ENCODE measurements at places on chromosomes 16 and 17.

DNA sequence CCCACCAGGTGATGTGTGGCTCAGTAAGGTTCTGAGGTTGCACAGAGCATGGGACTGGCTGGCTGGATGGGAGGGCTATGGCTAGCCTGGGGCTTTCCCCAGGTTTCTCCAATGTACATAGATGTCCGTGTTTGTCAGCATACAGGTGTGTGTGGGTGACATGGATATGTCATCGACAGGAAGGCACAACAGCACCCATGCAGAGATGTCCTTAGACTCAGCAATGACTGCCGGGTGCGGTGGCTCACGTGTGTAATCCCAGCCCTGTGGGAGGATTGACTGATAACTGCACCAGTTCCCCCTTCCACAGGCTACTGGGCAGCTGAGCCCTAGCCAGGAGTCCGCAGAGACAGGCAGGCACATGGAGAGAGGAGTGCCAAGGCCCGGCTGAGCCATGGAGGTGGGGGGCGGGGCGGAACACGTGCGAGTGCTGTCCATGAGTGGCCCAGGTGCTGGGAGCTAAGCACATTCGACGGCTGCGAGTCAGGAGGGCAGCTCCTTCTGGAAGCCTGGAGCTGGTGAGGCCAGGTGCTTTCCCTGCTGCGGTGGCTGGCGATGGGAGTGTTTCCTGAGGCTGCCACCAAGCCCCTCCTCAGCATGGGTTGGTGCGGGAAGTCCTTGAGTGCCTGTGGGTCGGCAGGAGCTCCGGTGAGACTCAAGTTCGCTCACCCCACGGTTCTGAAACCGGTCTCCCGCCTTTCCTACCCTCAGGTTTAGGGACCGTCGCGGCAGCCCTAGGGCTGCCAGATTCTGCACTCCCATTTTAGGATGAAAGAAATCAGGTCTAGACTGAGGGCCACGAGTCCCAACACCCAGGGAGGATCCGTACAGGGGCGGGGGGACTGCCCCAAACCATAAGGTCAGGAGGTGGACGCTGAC is 858 bp upstream of the ASPSCR1 start:
- DNase-seq = no peak

DNA sequence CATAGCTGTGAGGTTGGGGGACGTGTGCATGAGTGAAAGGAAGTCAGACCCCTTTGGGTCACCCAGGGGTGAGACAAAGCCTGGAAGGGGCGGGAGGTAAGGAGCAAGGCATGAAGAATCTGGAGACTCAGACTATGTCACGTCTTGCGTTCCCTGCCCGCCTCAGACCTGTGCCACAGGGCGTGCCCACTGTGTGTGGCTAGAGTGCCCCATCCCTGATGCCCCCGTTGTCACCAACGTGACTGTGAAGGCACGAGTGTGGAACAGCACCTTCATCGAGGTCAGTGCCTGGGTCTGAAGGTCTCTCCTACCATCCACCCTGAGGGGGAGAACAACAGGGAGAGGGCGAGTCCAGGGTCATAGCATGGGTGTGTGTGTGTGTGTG is 15.1 kb upstream of the PDK2 start:
- no peak for DNase-seq

GRCh38 chr17:5011928-5012327 is 14.2 kb downstream of the KIF1C start:
- DNase-seq = no peak

- no peak for DNase-seq
These were observed 9.5 kb downstream of the CAVIN1 start for GRCh38 chr17:42413464-42414040.

DNA sequence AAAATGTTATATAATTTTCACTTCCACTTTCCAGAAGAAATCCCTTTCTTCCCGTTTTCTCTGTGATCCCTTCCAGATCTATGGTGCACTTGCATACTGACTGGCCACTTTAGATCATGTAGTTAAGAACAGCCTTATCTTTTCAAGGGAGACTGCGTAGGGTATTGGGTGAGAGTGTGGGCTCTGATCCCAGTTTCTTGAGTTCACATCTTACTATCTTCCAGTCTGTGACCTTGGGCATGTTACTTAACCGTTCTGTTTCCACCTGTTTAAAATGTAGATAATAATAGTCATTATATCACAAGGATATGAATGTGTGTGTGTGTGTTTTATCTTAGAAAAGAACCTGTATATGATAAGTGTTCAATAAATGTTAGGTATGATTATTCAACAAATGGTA is 83.7 kb downstream of the TANGO6 start:
- DNase-seq = no peak

DNA sequence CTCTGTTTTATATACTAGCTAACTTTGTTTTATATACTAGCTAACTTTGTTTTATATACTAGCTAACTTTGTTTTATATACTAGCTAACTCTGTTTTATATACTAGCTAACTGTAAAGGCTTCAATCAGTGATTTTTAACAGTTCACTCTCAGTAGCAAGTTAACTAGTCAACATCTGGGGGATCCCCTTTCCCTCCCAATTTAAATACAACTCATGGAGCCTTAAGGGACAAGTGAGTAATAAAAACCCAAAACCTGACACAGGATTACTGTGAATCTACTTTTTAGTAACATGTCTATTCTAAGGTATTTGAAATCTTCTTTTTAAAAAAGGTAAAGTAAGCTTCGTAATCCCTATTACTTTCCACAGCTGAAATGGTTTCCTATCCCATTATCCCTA is 32.2 kb downstream of the FAM222B start:
- no peak for DNase-seq

- DNase-seq = peak; percentile 63
These were observed 1.2 kb downstream of the ASGR1 start for GRCh38 chr17:7177954-7178477.

DNA sequence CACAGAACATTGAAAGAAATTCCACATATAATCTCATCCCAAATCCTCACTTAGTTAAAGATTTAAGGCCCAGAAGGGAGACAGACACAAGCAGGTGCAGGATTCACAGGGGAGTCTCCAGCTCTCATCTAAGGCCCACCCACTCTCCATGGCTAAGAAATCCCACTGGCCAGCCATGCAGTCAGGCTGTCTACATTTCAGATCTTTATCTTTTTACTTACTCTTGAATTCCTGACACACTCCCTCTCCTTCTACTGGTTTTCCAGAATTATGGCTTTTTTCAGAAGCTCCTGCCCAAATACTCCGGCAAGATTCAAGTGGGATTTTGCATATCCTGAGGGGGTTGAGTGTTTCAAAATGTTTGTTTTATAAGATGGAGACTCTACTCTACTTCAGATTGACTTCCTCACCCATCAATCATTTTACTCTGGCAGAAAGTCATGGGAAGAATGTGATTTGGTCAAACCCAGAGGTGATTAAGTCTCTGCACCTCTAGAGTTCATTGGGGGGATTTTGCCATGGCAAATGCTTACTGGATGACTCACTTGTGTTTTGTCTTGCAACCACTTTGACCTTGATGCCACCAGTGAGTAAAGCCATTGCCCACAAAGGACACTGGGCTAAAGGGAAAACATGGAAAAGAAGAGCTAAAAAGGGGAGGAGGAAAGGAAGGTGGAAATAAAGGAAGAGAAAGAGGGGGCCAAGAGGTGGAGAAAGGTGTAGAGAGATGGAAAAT is 688.8 kb upstream of the SALL1 start:
- DNase-seq = no peak

DNA sequence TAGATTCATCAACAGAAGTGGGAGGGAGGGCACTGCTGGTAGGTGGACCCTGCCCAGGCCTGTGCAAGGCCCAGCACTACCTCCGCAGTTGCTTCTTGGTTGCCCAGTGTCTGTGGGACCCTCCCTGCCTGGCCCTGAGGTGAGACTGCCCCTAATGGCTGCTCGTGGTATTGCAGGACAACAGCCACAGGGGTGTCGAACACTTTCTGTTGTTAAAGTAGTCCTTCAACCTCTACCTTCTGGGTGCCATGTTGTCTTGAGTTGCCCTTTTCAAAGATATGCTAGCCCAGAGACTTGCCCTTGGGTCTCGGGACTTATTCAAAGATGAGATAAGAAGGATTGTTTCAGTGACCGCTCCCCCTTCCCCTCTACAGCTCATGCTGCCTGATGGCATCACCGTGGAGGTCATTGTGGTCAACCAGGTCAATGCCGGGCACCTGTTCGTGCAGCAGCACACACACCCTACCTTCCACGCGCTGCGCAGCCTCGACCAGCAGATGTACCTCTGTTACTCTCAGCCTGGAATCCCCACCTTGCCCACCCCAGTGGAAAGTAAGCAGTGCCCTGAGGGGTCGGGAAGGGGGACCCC is 29.1 kb downstream of the AKAP1 start:
- DNase-seq = peak; percentile 43

GRCh38 chr16:55498101-55498500 is 10.8 kb upstream of the LPCAT2 start:
- no peak for DNase-seq

DNA sequence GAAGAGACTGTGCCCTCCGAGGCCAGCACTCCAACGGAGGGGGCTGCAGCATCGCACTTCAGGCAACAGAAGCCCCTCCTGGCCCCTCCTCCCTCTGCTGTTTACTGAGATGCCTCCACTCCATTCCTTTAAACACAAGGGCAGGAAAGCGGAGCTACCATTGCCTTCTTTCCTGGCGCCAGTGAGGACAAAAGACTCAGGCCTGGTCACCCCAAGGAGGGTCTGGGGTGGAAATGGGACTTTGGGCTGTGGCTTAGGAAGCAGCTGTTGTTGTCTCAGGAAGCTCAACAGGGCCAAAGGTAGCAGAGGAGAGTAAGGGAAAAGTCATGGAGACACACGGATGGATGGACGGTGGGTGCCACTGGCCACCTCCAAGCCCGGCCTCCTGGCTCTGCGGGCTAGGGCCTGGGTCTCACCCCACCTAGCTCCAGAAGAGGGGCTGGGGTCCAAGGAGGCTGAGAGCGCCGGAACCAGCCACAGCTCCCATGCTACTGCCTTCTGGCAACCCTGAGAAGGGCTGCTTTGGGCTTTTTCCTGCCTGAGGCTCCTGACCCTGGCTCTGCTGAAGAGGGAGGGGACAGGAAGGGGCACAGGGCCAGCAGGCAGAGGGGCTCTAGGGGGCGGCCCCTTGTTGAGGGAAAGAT is 11.1 kb downstream of the CD300LG start:
- no peak for DNase-seq

- peak; percentile 69 for DNase-seq
These were observed 10.3 kb downstream of the HIC1 start for GRCh38 chr17:2064980-2065785.

DNA sequence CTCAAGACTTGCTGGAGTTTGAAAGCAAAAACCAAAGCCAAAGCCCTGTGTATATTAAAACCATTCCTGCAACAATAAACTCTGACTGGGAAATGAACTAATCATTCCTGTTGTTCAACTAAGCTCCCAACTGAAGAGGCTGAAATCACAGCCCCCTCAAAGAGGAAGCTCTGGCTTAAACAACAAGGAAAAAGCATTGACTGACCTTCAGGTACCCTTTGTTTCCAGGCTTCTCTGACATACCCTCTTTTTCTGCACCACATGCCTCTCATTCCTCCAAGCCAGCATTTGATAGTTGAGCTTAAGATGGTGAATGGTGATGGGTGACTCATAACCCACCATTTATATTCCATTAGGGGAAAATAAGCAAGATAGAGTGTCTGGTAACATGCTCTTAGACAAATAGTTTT is 470.9 kb upstream of the SOX9 start:
- DNase-seq = no peak

- peak; percentile 68 for DNase-seq
These were observed 176.3 kb downstream of the VPS53 start for GRCh38 chr17:538181-538973.

DNA sequence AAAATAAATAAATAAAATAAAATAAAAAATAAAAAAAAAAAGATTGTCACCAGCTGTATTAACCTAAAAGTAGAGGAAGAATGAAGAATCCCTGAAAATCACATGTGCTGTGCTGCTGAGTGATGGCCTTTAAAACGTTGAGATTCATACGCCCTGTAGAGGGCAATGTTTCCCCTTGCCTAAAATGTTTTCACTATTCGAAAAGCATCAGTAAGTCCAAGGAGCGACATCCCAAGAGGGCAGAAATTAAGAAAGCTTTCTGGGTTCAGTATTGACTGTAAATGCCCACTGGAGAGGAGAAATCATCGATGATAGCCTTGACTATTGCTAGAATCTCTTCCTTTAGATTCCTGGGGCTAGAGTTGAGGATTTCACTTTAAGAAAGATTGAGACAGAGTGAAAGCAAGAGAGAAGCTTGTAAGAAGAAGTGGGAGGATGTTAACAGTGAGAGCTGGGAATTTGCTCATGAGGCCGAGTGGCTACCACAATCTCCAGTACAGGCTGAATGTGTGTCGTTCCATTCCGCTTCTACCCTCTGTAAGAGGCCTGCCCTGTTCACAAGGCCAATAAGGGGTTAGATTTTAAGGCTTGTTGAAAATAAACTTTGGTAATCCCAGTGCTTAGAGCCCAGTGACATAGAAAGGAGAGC is 170.8 kb upstream of the FAM20A start:
- no peak for DNase-seq

- no peak for DNase-seq
These were observed 63.1 kb upstream of the BCO1 start for GRCh38 chr16:81175325-81175891.

GRCh38 chr17:74368341-74369081 is 1.2 kb downstream of the GPR142 start:
- DNase-seq = peak; percentile 79

DNA sequence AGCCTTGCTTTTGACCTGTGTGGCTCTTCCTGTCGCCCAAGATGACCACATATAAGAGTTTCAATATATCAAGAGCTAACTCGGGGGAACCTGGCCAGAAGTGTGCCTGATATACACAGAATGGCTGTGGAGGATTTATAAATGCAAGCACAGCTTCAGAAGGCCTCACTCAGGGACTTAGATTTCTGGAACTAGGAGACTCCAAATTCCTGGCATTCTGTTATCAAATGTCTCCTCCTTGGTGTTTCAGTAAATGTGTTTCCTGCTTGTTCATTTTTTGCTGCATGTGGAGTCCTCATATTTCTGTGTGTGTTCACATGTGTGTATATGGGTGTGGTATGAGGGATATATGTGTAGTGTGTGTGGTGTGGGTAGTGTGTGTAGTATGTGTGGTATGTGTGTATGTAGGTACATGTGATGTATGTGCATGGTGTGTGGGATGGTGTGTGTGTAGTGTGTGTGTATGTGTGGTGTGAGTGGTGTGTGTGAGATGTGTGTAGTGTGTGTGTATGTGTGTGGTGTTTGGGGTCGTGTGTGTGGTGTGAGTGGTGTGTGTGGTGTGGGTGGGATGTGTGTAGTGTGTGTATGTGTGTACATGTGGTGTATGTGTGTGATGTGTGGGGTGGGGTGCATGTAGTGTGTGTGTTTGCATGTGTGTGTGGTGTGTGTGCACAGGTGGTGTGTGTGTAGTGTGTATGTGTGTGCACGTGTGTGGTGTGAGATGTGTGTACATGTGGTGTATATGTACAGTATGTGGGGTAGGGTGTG is 981 bp upstream of the CD300H start:
- DNase-seq = no peak

GRCh38 chr17:79627184-79627765 is 16.4 kb upstream of the RBFOX3 start:
- DNase-seq = no peak

DNA sequence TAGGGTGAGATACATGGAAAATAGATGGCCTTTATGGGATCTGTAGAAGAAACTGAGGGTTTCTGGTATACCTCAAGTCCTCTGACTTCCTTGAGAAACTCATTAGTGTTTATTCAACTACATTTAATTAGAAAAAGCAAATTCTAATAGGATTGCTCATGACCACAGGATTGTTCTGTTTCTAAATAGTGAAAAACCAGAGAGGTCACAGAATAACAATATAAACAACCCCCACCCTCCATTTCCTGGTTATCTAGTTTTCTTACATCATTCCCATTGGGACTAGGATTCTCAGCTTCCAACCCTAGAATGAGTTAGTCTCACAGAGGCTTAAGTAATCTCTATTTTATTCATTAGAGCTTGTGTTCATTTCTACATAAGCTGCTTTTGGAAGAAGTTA is 30.0 kb downstream of the SF3B3 start:
- DNase-seq = no peak
